ENCODE measurements at places on chromosomes 16 and 17.
A peak's percentile ranks its signal among the peaks of the same experiment; 100 is the strongest.

- DNase-seq: no peak
These were observed 19.3 kb downstream of the TRPV2 start for GRCh38 chr17:16434662-16435061.

- no peak for DNase-seq
These were observed 6.7 kb upstream of the MPP3 start for GRCh38 chr17:43839670-43840108.

GRCh38 chr17:79874329-79874981 is 35.2 kb upstream of the CBX4 start:
- DNase-seq: peak; percentile 48

GRCh38 chr17:38852771-38853291 is 690 bp downstream of the RPL23 start:
- no peak for DNase-seq

DNA sequence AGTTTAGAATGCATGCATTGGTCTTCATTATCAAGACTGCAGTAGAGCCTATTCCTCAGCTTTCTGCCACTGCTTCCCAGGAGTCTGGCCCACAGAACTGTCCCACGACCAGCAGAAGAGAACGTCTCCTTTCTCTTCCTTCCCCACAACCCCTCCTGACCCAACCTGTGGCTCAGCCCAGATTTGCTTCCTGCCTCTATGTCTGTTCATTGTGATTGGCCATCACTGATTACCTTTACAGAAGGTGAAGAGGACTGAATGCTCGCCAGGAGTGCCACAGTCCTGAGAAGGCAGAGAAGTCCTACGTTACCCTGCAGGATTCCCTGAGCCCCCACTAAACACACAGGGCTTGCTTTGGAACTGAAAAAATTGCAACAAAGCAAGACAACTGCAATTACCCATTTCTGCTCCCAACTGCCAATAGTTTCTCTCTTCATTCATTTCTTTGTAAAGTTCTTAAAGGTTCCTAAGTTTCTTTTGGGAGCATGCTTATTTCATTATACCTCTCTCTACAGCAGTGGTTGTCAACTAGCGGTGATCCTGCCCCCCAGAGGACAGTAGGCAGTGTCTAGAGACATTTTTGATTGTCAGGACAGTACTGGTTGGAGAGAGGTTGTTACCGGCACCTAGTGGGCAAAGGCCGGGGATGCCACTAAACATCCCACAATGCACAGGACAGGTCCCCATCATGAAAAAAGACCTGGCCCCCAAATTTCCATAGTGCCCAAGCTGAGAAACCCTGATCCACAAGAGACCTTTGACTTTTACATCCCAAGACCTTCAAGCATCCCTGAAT is 4.5 kb upstream of the NAT9 start:
- DNase-seq: peak; percentile 47

- DNase-seq: no peak
These were observed 43.5 kb downstream of the AP2B1 start for GRCh38 chr17:35630530-35631148.

All from GM12865 (cell line).